ENCODE measurements at places on chromosomes 7 and 10.

GRCh38 chr7:158731761-158732160 lies 27.2 kb upstream of the NCAPG2 start:
- no peak for DNase-seq

GRCh38 chr10:5508786-5509185 lies 9.4 kb upstream of the CALML5 start:
- DNase-seq, result no peak

GRCh38 chr7:2030475-2031450 lies 202.0 kb downstream of the MAD1L1 start:
- peak; percentile 53 for DNase-seq

- no peak for DNase-seq
Observed at GRCh38 chr10:121525251-121526134, 72.8 kb downstream of the FGFR2 start.

DNA sequence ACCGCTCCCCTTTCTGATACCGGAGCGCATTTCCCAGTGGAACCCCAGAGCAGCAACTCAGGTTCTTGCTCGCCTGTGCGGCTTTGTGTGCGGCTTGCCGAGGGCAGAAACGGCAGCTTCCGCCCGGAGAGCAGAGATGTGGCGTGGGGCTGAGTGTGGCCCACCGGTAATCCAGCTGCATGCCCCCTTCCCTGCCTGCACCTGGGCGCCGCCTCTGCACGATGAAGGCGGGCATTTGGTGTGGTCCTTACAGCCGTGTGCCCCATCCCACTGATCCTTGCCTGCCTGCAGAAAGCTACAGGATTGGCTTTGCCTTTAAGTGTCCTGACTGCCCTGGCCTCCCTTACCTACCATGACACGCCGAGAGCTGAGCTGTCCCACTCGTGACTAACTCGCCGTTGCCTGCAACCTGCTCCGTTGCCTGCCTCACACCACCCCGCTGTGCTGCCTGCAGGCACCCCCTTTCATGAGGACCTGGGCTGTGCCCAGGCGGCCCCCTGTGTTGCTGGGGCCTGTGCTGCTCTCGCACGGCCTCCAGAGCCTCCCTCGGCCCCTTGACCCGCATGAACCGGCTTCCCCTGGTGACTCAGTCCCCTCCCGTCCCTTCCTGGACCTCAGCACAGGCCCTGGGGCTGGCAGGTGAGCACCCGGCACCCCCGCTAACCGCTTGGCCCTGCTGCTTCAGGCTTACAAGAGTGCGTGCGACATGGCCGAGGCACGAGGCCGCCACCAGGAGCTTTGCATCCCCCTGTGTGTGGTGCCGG lies 48.0 kb downstream of the PITRM1 start:
- no peak for DNase-seq

- DNase-seq, result no peak
Observed at GRCh38 chr10:77045085-77045484, 592.5 kb downstream of the KCNMA1 start.
